Upper lobe of right lung (tissue), 1 donor: ENCODE measurements at places on chromosomes 3 and 15. TPM values are rescaled to one million over a fixed set of nuclear protein-coding genes. Genes with fewer than 3 reads are reported as not detected.

DNA sequence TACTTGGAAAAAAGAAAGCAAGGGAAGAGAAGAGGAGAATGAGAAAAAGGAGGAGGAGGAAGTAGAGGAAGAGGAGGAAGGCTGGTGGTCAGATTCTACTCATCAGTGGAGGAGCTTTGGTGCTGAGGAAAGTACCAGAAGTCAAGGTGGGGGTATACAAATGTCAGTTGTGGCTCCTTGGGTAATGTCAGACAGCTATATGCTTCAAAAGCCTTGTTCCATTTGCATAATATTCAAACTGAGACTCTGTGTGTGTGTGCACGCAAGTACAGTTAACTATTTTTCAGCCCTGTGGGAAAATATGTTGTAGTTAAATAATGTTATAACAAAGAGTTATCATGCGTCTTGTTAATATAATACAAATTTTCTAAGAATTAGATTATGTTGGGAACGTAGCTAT, 609.7 kb downstream of the PDCD6IP start:
- no peaks in the 10 kb centered on the region for H3K27me3 ChIP-seq
- no peak overlapping the region for H3K4me3 ChIP-seq
- no peak overlapping the region for H3K27ac ChIP-seq
- H3K36me3 ChIP-seq = no peaks in the 10 kb centered on the region

- H3K36me3 ChIP-seq = no peaks in the 10 kb centered on the region
- H3K27me3 ChIP-seq = no peaks in the 10 kb centered on the region
- DNase-seq = no peak
- peaks cover 6% of the 10 kb centered on the region for H3K4me1 ChIP-seq
- no peak overlapping the region for H3K4me3 ChIP-seq
Measured at GRCh38 chr15:68734352-68734751, 86.3 kb downstream of the ANP32A start.

- H3K4me3 ChIP-seq = peak overlapping the region; percentile 85
- DNase-seq = no peak
- H3K27ac ChIP-seq = peak overlapping the region; percentile 90
- H3K4me1 ChIP-seq = peaks cover 11% of the 10 kb centered on the region
- H3K27me3 ChIP-seq = no peaks in the 10 kb centered on the region
- no peaks in the 10 kb centered on the region for H3K36me3 ChIP-seq
Measured at GRCh38 chr15:78944202-78944625, 632 bp downstream of the CTSH start.

DNA sequence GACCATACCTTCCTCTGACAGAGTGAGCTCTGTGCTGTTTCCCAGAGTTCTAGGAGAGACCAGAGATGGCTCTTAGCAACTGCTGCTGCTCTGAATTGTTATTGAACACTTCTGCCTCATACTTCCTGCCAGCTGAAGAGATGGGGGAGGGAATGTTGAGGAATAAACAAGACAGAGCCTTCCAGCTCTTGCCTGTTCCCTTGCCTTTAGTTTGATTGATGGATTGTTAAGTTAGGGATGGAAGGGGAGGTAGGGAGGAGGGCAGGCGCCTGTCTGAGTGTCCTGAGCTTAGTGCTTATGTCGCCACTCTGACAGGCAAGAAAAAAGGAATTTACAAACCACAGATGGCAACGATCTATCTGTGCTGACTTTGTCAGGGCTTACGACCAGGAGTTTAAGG, 42.8 kb downstream of the ZNF609 start:
- peaks cover 53% of the 10 kb centered on the region for H3K4me1 ChIP-seq
- DNase-seq = no peak
- H3K4me3 ChIP-seq = no peak overlapping the region
- H3K36me3 ChIP-seq = peaks cover 15% of the 10 kb centered on the region
- H3K27ac ChIP-seq = peak overlapping the region; percentile 59

- no peak for DNase-seq
- no peak overlapping the region for H3K4me3 ChIP-seq
- H3K27me3 ChIP-seq = no peaks in the 10 kb centered on the region
- H3K36me3 ChIP-seq = peaks cover 32% of the 10 kb centered on the region
Measured at GRCh38 chr3:16369885-16370284, 104.9 kb downstream of the OXNAD1 start.

DNA sequence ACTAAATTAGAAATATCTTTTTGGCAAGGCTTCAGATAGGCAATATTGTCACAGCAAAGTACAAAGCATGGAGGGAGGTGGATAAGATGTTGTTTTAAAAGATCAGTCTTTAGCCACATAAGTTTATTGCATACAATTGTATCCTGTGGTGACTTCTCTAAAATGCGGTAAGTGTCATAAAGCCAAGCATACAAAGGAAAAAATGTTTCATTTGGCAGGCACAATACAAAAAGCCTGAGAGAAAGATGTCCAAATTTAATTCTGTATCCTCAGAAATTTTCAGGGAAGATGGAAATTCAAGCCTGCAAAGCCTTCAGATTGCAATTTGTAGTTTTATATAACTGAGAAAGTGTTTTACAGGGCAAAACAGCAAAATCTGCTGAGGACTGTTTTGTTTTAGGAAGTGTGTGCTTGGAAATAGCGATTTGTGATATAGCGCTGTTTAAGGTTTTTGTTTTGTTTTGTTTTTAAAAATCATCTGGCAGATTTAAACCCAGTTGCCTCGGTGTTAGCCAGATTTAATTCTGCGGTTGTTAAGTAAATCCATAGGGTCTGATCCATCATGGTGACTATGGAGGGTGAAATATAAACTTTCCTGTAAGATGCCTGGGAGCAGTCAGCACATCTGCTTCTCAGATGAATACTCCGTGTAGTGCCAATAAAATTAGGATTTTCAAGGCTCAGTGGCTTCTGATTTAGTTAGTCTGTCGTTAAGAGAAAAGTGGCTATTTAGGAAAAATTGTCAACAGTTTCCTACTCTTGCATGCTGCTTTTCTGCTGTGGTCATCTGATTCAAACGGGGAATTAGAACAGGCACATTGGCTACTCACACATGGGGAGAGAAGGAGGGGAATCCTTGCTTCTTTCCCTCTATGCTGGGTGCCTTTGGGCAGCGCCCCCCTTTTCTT, 8.0 kb downstream of the KAT2B start:
- peak overlapping the region; percentile 20 for H3K27ac ChIP-seq
- peaks cover 21% of the 10 kb centered on the region for H3K4me1 ChIP-seq
- H3K27me3 ChIP-seq = no peaks in the 10 kb centered on the region
- DNase-seq = no peak
- H3K36me3 ChIP-seq = no peaks in the 10 kb centered on the region
- H3K4me3 ChIP-seq = no peak overlapping the region

DNA sequence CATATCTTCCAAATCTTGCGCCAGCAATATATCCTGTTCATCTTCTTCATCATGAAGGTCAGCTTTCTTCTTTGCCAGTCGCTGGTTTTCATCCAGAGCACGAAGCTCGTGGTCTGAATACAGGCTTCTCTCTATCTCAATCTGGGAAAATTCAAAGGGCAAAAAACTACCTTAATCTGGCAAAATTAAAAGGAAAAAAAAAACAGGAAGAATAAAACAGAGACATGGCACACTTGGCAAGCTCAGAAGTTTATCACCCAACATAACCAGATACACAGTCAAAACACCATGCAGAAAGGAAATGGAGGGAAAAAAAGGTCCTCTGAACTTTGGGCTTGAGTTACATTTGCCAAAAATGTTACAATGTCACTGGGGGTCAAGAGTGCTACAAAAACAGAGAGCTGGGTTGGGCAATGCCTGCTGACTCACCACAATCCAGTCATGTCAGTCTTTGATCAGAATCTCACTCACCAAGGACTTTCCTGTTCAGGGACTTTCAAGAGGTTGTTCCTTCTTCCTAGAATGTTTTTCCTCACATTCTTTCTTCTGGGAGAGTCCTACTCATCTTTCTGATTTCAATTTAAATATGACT, 1.5 kb downstream of the MRPL46 start:
- peaks cover 43% of the 10 kb centered on the region for H3K36me3 ChIP-seq
- H3K4me1 ChIP-seq = peaks cover 17% of the 10 kb centered on the region
- no peak overlapping the region for H3K27ac ChIP-seq
- no peak for DNase-seq
- H3K4me3 ChIP-seq = peak overlapping the region; percentile 88

GRCh38 chr3:53211706-53212702, 43.8 kb downstream of the TKT start:
- H3K27ac ChIP-seq = no peak overlapping the region
- H3K36me3 ChIP-seq = no peaks in the 10 kb centered on the region
- no peaks in the 10 kb centered on the region for H3K27me3 ChIP-seq
- no peaks in the 10 kb centered on the region for H3K4me1 ChIP-seq
- no peak for DNase-seq

GRCh38 chr15:51770902-51771301, 19.5 kb downstream of the TMOD2 start:
- no peaks in the 10 kb centered on the region for H3K4me1 ChIP-seq
- no peak overlapping the region for H3K27ac ChIP-seq
- peaks cover 13% of the 10 kb centered on the region for H3K36me3 ChIP-seq
- no peak for DNase-seq

- no peaks in the 10 kb centered on the region for H3K4me1 ChIP-seq
- H3K27me3 ChIP-seq = no peaks in the 10 kb centered on the region
- H3K27ac ChIP-seq = no peak overlapping the region
- DNase-seq = no peak
- H3K36me3 ChIP-seq = no peaks in the 10 kb centered on the region
- H3K4me3 ChIP-seq = no peak overlapping the region
Measured at GRCh38 chr3:40414270-40414669, 27.3 kb downstream of the ENTPD3 start.

DNA sequence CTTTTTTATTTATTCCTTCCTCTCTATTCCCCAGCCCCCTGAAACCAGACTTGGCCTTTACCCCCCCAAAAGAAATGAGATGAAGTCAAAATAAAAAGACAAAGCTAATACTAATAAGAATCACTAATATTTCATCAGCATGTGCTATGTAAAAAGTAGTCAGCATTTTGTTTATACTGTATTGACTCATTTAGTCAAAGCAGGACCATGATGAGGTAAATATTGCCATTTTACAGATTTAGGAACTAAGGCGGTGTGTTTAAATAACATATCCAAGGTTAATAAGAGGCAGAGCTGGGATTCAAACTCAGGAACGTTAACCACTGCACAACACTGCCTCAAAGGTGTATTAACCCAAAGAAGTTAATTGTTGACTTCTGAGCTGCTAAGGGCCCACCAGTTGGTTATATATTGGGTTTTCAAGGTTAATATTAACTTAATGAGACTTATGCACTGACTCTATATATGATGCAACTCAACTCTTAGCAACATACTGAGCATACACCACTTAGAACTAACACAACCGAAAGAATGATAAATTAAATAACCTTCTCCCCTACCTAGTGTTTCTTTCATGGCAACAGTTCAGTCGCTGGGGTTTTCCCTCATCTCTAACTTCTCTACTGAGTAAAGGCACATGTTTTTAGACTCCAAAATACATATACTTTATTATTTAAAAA, 34.7 kb downstream of the FOXP1 start:
- H3K4me1 ChIP-seq = peaks cover 16% of the 10 kb centered on the region
- H3K27ac ChIP-seq = no peak overlapping the region
- no peak for DNase-seq
- no peak overlapping the region for H3K4me3 ChIP-seq
- no peaks in the 10 kb centered on the region for H3K36me3 ChIP-seq

DNA sequence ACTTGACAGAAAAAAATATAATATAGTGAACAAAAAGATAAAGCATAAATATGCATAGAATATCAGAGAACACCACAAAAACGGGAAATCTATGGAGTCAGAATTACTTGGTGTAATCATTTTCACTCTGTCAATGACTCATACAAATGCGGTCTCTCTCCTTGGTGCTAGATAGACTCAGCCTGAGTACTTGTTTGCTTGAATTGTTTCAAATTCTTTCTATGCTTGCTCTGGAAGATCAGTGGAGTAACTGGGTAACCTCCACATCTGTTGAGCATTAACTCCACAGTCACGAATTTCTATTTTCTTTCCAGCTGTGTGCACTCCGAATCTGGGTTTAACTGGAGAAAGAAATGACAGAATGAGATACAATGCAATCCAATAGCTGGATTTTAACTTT, 760.4 kb downstream of the ZPLD1 start:
- no peak overlapping the region for H3K27ac ChIP-seq
- H3K27me3 ChIP-seq = no peaks in the 10 kb centered on the region
- H3K4me3 ChIP-seq = no peak overlapping the region
- no peaks in the 10 kb centered on the region for H3K4me1 ChIP-seq
- DNase-seq = no peak

- H3K36me3 ChIP-seq = no peaks in the 10 kb centered on the region
- H3K4me1 ChIP-seq = peaks cover 33% of the 10 kb centered on the region
- DNase-seq = no peak
Measured at GRCh38 chr3:120093119-120093910, 932 bp downstream of the GSK3B start.

DNA sequence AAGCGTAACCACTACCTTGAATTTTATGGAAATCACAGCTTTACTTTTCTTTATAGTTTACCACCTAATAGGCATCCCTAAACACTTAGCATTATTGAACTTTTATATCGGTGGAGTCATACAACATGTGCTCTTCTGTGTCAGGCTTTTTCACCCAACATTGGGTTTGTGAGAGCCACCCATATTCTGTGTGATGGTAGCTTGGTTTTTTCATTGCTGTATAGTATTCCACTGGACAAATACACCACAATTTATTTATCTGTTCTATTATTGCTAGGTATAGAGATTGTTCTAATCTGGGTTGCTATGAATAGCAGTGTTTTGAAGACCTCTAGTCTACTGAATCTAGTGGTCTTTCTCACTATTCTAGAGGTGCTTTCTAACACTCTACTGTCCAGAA, 31.6 kb upstream of the ATP1B3 start:
- H3K27me3 ChIP-seq = no peaks in the 10 kb centered on the region
- H3K36me3 ChIP-seq = no peaks in the 10 kb centered on the region
- DNase-seq = no peak
- H3K27ac ChIP-seq = no peak overlapping the region

DNA sequence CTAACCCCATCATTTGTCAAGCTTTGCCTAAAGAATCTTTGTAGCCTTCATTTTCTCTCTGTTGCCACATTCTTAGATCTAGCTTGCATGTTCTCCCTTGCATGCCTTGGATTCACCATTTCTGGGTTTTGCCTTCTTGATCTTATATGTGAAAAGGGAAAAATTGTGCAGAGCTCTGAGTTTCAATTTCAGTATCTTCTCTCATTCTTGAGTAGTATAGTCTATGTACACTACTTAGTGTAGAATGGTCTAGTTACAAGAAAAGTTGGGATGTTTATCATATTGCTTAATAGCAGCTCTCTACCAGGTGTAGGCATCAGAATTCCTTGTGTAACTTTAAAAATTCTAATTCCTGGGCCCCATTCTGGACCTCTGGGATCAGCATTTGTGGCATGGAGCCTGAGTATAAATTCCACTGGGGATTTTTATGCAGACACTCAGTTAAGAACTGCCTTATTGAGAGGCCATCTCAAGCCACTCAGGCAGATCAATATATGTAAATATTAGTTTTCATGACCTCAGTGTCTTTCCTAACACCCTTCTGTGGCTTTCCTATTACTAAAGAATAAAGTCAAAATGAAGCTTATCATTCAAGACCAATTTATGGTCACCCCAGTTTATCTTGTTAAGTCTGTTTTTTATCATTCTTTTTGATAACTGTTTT, 23.4 kb downstream of the GTF2E1 start:
- peaks cover 14% of the 10 kb centered on the region for H3K4me1 ChIP-seq
- DNase-seq = no peak
- H3K27me3 ChIP-seq = no peaks in the 10 kb centered on the region
- H3K4me3 ChIP-seq = no peak overlapping the region

Gene MESP1
- 4.9 TPM for total RNA-seq

Gene FBXL2
- 7.6 TPM for total RNA-seq

Gene CISH
- total RNA-seq = 71.6 TPM

Gene CELF6
- 5.4 TPM for total RNA-seq
